ENCODE measurements at places on chromosomes 11 and 22. TPM values are rescaled to one million over a fixed set of nuclear protein-coding genes. Genes with fewer than 3 reads are reported as not detected.

NECTIN1 gene
- 9.1 TPM for polyA plus RNA-seq

PHETA2 gene
- polyA plus RNA-seq, result 0.05 TPM

VPREB1 gene
- not detected for polyA plus RNA-seq

ACRV1 gene
- not detected for polyA plus RNA-seq

SLC16A8 gene
- not detected for polyA plus RNA-seq

SLC22A12 gene
- not detected for polyA plus RNA-seq

DNA sequence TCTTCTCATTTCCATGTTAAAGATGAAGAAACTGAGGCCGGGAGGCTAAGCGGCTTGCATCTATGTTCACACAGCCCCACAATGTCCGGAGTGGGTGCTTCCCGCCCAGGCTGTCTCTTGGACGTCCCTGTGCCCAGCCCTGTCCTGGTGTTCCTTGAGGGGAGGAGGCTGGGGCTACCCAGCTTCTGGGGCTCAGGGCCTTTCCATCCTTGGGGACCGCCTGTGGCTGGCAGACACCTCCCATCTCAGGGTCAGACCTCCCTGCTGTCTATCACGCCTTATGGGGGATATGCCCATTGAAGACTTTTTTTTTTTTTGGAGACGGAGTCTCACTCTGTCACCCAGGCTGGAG is 95.5 kb downstream of the WNT7B start:
- H3K27ac ChIP-seq, result no peak overlapping the region
- no peaks in the 10 kb centered on the region for H3K4me1 ChIP-seq

DNA sequence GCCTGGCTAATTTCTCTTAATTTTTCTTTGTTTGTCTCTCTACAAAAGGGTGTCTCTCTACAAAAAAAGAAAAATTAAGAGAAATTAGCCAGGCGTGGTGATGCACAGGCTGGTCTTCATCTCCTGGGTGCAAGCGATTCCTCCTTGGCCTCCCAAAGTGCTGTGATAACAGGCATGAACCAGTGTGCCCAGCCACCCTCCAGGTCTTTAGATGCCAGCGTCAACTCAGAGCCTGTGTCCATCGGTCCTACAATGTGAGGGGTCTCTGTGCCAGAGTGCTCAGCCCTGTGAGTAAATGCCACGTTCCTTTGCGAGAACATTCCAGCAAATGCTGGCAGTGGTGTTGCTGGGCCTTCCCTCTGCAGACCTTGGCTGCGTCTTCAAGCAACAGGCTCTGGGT is 62.7 kb downstream of the IGF2 start:
- H3K4me1 ChIP-seq, result peaks cover 3% of the 10 kb centered on the region
- H3K36me3 ChIP-seq, result no peaks in the 10 kb centered on the region
- no peak for DNase-seq
- H3K27ac ChIP-seq, result no peak overlapping the region
- no peaks in the 10 kb centered on the region for H3K27me3 ChIP-seq

- DNase-seq, result no peak
- H3K4me3 ChIP-seq, result no peak overlapping the region
- no peaks in the 10 kb centered on the region for H3K27me3 ChIP-seq
- H3K36me3 ChIP-seq, result no peaks in the 10 kb centered on the region
- no peak overlapping the region for H3K27ac ChIP-seq
Observed at GRCh38 chr22:48842976-48843375, 984.7 kb downstream of the BRD1 start.

DNA sequence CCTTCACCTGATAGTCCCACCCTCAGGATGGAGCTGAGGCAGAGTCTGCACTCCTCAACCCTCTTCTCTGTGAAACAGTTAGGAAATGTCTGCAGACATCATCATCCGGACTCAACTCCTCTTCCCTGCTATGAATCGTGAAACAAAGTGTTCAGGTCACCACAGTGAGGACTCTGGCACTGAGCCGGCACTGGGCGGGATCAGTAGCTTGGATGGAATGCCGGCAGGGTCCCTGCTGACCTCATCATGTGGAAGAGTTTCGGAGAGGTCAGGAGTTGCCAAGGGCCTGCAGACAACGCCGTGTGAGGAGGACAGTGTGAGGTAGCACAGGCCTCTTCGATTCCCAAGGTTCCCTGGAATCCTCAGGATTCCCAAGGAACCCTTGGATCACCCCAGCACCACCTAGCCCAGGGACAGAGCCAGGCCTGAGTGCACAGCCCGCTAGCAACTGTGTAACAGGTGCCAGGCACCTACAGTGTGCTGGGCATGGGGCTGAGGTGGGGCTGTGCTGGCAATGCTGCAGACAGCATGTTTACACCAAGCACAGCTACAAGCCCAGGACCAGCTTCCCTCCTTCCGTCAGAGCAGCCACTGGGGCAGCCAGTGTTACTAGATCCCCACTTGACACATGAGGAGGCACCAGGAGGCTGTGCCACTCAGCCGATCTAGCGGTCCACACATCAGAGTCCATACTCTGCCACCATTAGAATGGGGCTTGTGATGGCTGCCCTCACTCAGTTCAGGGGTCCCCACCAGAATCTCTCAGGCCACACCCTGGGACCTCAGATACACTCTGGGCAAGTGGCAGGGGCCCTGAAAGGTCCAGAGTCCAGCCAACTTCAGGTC is 693 bp upstream of the LINC01488 start:
- no peaks in the 10 kb centered on the region for H3K4me1 ChIP-seq
- no peaks in the 10 kb centered on the region for H3K27me3 ChIP-seq
- no peak overlapping the region for H3K4me3 ChIP-seq
- no peak for DNase-seq

DNA sequence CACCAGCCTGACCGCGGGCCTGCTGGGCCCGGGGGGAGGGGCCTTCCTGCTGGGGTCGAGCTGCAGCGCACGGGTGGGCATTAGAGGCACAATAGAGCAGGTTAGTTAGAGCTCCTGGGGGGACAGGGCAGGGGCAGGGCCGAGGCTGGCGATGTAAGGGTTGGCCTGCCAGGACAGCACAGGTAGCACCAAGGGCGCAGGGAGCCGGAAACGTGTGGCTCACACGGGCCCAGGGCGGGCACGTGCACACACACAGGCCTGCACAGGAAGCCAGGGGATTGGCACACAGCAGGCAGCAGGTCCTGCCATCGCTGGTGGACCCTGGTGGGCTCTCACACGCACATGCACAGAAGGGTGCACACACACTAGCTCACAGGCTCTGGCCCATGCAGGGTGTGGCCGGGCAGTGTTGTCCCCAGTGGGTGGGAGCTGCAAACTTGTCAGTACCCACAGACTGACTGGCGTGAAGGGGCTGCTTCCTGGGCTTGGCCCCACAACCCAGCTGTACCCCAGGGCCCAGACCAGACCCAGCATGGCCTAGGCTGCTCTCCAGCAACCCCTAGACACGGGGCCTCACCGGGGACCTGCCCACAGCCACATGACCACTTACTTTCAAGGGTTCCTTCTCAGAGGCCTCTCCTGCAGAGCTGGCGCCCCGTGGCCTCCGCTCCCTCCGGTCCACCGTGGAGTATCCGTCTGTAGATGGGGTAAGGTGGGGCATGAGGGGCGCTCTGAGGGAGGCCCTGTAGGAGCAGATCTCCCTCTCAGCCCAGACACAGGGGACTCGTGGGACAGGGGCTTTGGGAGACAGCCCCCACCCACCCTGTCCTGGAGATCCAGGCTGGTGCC is 29.9 kb upstream of the TXNRD2 start:
- no peak for DNase-seq
- no peak overlapping the region for H3K27ac ChIP-seq
- no peaks in the 10 kb centered on the region for H3K27me3 ChIP-seq
- no peak overlapping the region for H3K4me3 ChIP-seq
- H3K4me1 ChIP-seq, result no peaks in the 10 kb centered on the region

DNA sequence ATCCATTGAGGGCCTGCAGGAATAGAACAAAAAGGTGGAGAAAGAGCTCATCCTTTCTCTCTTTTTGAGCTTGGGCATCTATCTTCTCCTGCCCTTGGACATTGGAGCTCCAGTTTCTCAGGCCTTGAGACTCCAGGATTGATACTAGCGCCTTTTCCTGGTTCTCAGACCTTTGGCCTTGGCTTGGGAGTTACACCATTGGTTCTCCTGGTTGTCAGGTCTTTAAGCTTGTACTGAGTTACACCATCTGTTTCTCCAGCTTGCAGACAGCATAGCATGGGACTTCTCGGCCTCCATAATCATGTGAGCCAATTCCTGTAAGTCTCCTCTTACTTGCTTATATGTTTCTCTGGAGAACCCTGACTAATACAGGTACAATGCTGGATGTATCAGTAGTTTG is 72.6 kb downstream of the GRK3 start:
- H3K36me3 ChIP-seq, result peaks cover 19% of the 10 kb centered on the region
- H3K4me1 ChIP-seq, result no peaks in the 10 kb centered on the region

DNA sequence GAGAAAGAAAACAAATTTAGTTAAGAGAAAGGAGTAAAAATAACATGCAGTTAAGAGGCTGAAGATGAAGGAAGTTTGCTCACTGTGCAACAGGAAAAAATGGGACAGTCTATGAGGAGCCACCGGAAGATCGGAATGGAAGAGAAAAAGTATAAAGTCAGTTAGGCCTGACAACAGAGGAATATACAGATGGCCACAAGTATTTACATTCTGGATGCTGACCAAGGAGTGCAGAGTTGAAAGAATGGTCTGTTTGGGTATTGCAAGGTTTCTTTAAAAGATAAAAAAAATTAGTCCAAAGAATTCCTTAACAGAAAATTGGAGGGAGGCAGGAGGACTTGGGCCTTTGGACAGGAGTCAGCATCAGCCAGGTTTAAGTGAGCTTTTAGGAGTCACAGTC is 37.5 kb downstream of the RBFOX2 start:
- no peak for DNase-seq
- H3K4me3 ChIP-seq, result no peak overlapping the region
- no peaks in the 10 kb centered on the region for H3K27me3 ChIP-seq
- H3K36me3 ChIP-seq, result peaks cover 43% of the 10 kb centered on the region
- peak overlapping the region; percentile 4 for H3K27ac ChIP-seq
- peaks cover 41% of the 10 kb centered on the region for H3K4me1 ChIP-seq

DNA sequence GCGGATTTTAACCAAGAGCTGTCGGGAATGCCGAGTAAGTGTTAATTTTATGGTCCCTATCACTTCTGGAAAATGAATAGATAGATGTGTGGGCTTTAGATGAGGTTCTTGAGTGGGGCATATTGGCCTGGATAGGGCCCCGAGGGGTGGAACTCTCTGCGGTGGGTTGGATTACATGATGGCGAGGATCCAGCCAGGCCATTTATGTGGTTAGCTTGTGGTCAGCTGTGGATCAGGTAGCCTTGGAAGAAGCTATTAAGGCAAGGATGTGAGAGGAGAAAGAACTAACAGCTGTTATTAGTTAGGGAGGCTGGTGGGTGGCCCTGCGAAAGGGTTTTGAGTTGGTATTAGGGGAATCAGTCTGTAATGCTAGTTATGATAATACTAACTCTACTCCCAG is 268.4 kb downstream of the NELL1 start:
- no peak for DNase-seq
- no peaks in the 10 kb centered on the region for H3K4me1 ChIP-seq

- no peak for DNase-seq
- H3K27me3 ChIP-seq, result no peaks in the 10 kb centered on the region
- H3K4me1 ChIP-seq, result peaks cover 10% of the 10 kb centered on the region
- H3K4me3 ChIP-seq, result no peak overlapping the region
Observed at GRCh38 chr11:4049006-4049405, 45.6 kb upstream of the RRM1 start.

DNA sequence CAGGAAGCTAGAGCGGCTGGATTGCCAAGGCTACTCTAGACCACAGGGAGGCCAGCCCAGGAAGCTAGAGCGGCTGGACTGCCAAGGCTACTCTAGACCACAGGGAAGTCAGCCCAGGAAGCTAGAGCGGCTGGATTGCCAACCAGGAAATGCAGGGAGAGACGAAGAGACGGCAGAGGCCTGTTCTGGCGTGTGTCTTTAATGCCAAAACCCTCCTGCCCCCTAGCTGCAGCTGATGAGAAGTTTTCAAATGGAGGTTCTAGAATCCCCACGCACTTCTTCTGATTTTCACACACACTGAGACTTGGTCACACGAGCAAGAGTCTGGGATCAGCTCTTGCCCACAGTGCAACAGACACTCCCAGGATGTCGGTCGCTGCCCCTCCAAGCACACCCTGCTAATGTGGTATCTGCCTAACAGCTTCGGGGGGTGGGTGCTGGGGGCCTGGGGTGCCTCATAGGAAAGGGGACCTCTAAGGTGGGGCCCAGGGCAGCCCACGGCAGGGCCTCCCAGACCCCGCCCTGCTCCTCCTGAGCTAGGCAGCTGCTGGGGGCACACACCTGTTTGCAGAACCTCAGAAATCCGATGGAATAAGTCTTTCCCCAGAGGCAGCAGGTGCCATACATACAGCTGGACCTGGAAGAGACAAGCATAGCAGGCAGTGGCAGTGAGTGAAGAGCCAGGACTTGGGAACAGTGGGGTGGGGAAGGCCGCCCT is 28.5 kb downstream of the MAFF start:
- H3K4me3 ChIP-seq, result no peak overlapping the region
- H3K36me3 ChIP-seq, result peaks cover 8% of the 10 kb centered on the region
- DNase-seq, result no peak
- no peaks in the 10 kb centered on the region for H3K27me3 ChIP-seq
- H3K27ac ChIP-seq, result no peak overlapping the region

- no peak overlapping the region for H3K4me3 ChIP-seq
- no peak for DNase-seq
- peaks cover 8% of the 10 kb centered on the region for H3K36me3 ChIP-seq
- H3K27ac ChIP-seq, result no peak overlapping the region
Observed at GRCh38 chr11:932435-932834, 6.8 kb downstream of the AP2A2 start.

GRCh38 chr22:19134176-19134831 is 3.2 kb downstream of the TSSK2 start:
- DNase-seq, result no peak
- peaks cover 55% of the 10 kb centered on the region for H3K36me3 ChIP-seq
- no peak overlapping the region for H3K4me3 ChIP-seq
- H3K27me3 ChIP-seq, result no peaks in the 10 kb centered on the region

GRCh38 chr22:39658367-39658766 is 87.8 kb downstream of the CACNA1I start:
- H3K4me1 ChIP-seq, result no peaks in the 10 kb centered on the region
- no peak overlapping the region for H3K27ac ChIP-seq
- no peak for DNase-seq

GRCh38 chr11:131219646-131220045 is 150.8 kb upstream of the NTM start:
- peaks cover 3% of the 10 kb centered on the region for H3K4me1 ChIP-seq
- DNase-seq, result no peak
- no peaks in the 10 kb centered on the region for H3K36me3 ChIP-seq
- H3K27ac ChIP-seq, result no peak overlapping the region

DNA sequence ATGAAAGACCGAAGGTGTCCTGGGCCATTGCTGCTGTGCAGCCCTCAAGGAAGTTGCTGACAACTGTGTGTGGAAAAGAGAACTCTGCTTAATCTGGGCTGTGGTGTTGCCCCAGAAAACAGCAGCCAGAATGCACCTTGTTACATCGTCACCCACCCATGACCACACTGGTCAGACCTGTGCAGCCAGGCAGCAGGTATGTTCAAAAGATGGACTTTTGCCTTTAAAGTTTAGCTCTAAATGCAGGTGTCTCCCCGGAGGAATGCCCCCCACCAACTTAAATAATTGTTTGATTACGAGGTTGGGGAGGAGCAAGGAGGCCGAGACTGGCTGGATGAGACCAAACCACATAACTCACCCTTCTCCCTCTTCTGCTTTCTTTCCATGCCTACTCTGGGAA is 15.3 kb upstream of the POLA2 start:
- no peak overlapping the region for H3K27ac ChIP-seq
- DNase-seq, result no peak
- no peak overlapping the region for H3K4me3 ChIP-seq
- H3K4me1 ChIP-seq, result no peaks in the 10 kb centered on the region
